Prostate gland (tissue), 2 donors: ENCODE measurements at places on chromosomes 4 and X. TPM values are rescaled to one million over a fixed set of nuclear protein-coding genes. Genes with fewer than 3 reads are reported as not detected.

SSX4 gene
- not detected for total RNA-seq

DNA sequence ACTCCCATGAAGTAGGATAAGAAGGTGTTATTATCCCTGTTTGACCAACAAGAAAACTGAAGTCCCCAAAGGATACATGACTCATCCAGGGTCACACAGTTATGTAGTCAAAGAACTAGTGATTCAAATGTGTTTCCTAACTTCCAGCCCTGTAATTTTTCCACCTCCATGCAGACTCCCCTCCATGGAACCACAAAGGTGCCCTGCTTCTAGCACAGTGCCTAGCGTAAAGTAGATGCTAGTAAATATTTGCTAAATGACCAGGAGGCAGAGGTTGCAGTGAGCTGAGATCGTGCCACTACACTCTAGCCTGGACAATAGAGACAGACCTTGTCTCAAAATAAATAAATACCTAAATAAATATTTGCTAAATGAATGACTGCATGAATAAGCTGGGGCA, 55.8 kb downstream of the FRMPD3 start:
- no peak for DNase-seq

- no peak for DNase-seq
Measured at GRCh38 chr4:74217365-74217764, 59.4 kb downstream of the MTHFD2L start.

DNA sequence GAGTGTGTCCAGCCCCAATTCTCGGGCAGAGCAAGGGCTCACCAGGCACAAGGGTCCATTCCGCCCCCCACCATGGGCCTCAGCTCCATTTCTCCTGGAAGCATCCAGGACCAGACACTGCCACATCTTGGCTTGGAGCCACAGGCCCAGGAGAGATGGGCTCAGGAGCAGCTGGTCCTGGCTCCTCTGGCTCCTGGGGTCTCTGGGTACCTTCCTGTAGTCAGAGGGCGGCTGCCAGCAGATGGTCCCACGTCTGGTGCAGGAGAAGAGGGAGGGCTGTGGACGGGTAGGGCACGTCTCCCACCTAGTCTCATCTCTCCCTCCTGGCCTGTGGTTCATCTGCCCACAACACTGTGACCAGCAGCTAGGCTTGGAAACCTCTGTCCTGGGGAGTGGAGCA, 8.0 kb downstream of the ATP2B3 start:
- no peak for DNase-seq

GRCh38 chr4:27474691-27475090, 614.0 kb downstream of the STIM2 start:
- no peak for DNase-seq

GRCh38 chrX:33205321-33205720, 6.0 kb downstream of the DMD start:
- DNase-seq, result no peak
